ENCODE measurements at places on chromosomes 6 and 20.

DNA sequence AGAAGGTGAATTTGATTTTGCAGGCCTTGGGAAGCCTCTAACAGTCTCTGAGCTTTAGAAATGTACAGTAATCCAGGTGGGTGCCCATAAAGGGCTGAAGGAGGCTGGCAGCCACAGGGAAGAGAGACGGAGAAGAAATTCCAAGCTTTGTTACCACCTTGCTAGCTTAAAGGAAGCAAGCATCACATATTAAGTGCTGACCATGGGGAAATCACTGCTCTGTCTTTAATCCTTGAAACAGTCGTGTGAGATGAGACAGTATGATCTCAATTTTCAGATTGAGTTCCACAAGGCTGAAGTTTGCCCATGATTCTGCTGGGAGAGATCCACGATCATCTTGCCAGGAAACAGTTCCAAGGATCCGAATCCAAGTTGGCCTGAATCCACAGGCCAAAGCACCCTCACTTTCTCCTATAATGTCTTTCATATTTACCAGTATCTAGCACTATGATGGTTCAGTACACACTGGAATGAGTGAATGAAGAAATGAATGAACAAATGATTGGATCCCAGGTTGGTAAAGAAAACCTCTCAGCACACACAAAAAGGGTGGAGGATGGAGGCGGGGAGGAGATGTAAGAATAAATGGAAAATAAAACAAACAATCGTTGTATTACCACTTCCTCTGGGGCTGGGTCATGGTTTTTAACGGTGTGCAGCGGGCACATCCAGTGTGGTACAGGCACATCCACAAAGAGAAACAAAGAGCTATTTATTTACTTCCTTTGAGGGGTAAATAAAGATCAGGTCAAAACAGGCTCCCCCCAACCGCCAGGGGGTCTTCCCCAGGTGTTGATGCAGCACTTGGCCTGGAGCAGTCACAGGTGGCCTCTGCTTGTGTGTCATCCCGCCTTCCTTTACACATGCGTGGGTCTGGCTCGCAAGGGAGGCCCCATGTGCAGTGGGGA lies 28.2 kb upstream of the TAF8 start:
- no peak for DNase-seq

- DNase-seq, result no peak
Measured at GRCh38 chr6:21158149-21158548, 435.4 kb upstream of the SOX4 start.

GRCh38 chr20:63253438-63254231 lies 628 bp downstream of the NKAIN4 start:
- DNase-seq, result no peak

DNA sequence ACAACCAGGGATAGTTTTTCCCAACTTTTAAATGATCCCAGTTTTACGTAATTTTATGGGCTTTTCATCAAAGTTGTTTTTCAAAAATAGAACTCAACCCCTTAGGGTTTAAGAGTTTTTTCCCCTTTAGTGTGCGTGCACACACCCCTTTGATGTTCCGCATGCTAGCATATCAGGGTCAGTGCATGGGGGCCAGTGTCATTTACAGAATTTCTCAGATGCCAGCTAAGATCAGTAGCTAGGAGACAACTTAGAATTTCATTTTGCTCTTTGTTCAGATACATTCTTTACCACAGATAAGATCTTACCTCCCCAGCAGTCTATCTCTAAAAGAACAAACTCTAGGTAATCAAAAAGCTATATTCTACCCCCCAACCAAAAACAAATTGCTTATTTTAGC lies 238.5 kb upstream of the SASH1 start:
- DNase-seq, result no peak

DNA sequence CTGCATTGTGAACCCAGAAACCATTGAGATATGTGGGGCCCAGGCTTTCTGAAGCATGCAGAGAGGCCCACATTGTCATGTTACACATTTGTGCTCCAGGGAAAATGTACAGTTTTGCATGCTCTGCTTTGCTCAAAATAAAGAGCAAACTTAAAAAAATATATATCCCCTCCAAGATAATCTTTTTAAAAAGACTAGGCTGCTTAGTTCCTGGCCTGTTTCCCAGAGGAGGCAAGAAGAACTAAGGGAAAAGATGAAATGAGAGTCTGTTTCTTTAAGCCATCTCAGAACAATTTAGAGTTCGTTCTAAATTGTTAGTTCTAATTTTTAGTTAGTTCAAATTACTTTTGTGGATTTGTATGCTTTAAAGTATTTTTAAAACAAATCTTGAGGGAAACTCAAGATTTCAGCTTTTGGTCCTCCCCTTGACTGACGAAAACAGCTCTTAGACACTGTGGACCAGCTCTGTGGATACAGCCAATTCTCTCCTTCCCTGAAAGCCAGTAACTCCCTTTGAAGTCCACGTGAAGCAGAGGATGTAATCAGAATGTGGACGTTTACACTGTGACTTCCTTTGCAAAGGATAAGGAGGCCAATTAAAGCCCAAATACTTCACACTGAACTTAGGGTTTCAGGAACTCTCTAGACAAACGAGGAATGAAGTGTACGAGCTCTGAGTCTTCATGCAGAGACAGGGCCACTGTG lies 84.7 kb downstream of the CD164 start:
- no peak for DNase-seq
